ENCODE measurements at places on chromosomes 11 and 22.

DNA sequence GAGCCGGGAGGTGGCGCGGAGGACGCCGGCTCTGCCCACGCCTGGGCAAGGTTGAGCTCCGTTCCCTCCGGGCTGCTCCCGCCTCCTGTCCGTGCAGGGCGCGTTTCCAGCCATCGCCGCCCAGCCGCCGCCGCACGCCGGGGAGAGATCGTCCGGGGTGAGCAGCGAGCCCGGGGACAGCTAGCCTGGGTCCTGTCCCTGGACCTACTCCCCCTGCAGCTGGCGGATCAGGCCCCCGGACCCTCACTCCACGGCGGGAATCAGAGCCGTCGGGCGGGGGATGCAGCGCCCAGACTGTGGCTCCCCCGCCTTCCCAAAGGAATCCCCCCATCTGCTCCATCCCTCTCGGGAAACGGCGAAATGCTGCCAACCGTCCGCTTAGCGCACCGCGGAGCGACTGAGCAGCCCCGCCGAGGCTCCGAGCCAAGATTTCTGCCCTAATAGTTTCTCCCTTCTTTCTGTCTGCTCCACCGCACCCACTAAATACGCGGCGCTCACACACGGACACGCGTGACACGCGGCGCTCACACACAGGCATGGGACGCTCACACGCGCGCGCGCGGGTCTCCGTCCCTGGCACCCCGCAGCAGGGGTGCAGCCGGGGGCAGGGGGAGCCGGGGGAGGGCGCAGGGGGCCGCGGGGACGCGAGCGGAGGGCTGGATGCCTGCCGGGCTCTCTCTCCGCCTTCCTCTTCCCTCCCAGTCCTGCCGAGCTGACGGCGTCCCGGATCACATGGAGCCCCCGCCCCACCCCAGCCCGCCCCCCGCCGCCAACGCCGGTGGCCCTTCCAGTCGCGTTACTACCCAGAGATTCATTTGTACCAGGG lies at the start of gene KCNJ5:
KCNJ5 (plus strand) TSS at position 814 of the 826 bp plus-strand sequence. CDS start 19,918 bp downstream, outside the sequence.
- peak; percentile 29 for DNase-seq

DNA sequence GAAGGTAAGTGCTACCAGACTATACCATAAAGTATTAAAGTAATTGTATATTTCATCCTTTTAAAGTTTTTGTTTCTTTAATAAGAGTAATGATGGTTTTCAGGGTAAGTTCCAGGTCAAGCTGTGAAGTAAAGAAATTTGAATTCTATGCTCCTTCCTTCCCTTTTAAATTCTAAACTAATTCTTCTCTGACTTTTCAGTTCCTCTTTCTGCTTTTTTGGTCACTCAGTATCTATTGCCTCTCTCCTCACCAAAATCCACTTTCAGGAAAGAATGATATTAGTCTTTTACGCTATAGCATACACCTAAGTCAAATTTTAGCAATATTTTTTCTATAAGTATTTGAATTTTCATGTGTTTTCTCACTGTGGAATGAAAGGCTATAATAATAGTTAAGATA lies 8.2 kb downstream of the MMP8 start:
- no peak for DNase-seq

- no peak for DNase-seq
These were observed 269.6 kb downstream of the MN1 start for GRCh38 chr22:27531782-27532530.

DNA sequence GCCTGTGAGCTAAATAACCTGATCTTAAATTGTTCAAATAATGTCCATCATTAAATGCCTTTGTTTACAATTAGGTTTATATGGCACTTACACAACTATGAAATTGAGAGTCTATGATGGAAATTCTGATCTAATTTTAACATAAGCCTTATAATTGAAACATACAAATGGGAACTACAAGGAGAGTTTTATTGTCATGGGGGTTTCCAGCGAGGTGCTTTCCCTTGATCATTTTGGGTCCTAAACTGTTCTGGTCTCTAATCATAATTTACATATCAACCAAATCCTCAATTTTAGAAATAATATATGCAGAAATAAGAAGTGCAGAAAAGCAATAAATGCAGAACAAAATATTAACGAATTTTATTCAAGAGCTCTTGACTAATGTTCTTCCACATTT lies 44.9 kb downstream of the RRAS2 start:
- DNase-seq: no peak

DNA sequence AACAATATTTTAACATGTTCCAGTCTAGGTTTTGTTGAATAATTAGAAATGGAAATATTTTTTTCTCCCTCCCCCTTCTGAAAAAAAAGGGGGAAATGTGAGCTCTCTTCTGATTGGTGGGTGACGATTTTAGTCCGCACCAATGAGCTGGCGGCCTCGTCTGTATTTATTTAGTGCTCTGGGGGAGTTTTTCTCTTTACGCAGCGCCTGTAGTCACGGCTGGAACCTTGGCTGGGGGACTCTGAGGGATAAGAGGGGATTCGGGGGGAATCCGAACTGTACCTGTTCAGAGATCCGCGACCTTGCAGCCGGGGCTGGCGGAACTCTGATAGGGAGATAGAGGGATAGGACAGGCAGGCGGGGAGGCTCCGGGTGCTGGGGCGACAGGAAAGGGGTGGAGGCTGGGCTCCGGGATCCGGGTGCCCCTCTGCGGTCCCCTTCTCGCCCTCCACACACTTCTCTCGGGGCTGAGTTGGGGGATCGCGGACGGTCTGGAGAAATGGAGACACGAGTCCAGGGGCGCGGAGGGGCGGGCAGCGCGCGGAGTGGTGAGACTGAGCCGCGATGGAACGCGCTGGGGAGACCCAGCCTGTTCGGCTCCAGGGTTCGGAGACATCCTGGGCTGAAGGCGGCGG lies 99.7 kb upstream of the HSD17B12 start:
- peak; percentile 73 for DNase-seq

DNA sequence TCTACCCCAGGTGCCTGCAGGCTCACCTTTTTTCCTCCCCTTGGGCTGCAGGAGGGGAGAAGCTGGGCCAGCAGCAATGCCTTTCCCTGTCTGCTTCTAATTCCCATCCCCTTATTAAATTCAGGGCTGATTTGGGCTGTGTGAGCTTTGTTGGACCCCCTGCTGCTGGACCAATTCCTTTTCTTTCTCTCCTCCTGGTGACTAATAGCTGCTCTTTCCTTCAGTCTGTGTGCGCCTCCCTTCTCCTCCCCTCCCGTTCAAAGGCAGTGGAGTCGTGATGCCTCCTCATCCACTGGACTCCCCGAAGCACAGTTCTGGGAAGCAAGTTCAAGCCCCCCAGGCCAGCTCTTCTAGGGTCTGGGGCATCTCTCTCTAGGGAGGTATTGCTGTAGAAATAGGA lies 567.9 kb upstream of the CADM1 start:
- no peak for DNase-seq

DNA sequence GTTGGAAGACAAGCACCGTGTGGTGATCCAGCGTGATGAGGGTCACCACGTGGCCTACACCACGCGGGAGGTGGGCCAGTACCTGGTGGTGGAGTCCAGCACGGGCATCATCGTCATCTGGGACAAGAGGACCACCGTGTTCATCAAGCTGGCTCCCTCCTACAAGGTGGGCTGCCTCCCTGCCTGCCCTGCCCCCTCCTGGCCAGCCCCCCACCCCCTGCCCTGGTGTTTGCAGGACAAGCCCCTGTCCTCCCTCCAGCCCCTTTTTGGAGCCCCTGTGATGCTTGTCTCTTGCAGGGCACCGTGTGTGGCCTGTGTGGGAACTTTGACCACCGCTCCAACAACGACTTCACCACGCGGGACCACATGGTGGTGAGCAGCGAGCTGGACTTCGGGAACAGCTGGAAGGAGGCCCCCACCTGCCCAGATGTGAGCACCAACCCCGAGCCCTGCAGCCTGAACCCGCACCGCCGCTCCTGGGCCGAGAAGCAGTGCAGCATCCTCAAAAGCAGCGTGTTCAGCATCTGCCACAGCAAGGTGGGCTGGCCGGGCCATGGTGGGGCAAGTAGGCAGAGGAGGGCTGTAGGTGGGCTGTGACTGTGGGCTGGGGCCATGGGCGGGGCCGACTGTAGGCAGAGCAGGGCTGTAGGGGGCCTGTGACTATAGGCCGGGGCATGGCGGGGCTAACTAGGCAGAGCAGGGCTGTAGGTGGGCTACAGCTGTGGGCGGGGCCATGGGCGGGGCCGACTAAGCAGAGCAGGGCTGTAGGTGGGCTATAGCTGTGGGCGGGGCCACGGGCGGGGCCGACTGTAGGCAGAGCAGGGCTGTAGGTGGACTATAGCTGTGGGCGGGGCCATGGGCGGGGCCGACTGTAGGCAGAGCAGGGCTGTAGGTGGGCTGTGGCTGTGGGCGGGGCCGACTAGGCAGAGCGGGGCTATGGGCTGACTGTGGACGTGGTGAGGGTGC lies 13.6 kb downstream of the MUC2 start:
- DNase-seq: no peak

- DNase-seq: peak; percentile 38
These were observed 60.7 kb downstream of the TTC17 start for GRCh38 chr11:43419460-43419859.

- no peak for DNase-seq
These were observed 13.7 kb upstream of the UCP3 start for GRCh38 chr11:74022546-74022945.

GRCh38 chr11:69867076-69868005 lies 48.1 kb upstream of the FGF3 start:
- DNase-seq: peak; percentile 13

DNA sequence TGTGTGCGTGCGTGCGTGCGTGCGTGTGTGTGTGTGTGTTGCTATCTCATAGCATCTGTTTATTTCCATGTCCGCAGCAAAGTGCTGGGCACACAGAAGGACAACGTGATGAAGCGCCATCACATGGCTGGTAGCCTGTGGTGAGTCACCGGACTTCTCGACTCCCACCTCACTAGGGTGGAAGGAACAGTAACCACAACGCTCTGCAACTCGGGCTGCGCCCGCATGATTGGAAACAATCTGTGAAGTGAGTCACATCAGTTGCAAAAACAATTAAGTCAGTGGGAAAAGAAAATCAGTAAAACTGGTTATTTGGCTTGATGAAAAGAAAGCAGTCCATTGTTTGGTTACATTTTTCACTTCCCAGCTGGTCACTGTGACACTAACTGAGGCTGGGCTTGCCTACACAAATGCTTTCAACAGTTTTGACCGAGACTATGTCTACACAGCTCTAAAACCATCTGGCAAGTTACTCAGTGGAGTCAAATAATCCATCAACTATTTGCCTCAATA lies 437.3 kb upstream of the CADM1 start:
- DNase-seq: peak; percentile 36
